NB4 (cell line): ENCODE measurements at places on chromosomes 5 and 9.
A peak's percentile ranks its signal among the peaks of the same experiment; 100 is the strongest.

DNA sequence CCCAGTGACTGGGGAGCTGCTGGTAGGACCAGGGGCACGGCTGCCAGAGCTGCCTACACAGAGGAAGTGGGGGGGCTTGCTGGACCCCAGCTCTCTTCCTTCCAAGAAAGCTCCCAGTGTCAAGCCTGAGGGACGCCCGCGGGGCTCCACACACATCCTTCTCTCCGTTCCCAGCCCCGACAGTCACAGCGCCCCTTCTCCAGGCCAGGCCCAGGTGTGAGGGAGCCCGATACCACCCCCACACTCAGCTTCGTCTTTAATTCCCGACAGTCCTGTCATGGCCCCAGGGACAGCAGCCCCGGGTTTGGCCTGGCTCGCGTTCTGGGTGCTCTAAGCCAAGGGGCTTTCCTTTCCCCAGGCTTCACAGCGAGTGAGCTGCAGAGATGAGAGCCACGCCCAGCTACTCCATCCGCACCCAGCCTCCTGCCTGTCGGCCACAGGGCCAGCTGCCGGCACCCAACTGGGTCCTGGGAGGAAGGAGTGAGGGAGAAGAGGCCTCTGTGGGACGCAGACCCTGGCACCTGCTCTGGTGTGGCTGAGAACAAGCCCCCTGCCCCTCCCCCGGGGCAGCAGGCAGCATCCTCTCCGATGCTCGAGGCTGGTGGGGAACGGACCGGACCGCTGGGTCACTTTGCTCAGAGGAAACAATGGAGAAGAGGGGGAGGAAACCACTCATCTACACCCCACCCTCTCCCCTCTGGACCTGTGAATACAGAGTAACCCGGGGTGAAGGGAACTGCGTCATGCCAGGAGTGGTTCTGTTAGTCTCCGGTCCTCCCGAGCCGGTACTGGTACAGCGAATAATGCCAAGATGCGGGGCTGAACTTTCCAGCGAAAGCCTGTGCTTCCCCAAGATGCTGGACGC lies 53.9 kb upstream of the PHYKPL start:
- DNase-seq = no peak

- DNase-seq = no peak
These were observed 68.8 kb downstream of the KCNT1 start for GRCh38 chr9:135770771-135771170.

GRCh38 chr5:151483647-151484046 lies 36.2 kb downstream of the SLC36A1 start:
- peak; percentile 91 for DNase-seq

- no peak for DNase-seq
These were observed 12.2 kb downstream of the VDAC1 start for GRCh38 chr5:133992429-133993155.

DNA sequence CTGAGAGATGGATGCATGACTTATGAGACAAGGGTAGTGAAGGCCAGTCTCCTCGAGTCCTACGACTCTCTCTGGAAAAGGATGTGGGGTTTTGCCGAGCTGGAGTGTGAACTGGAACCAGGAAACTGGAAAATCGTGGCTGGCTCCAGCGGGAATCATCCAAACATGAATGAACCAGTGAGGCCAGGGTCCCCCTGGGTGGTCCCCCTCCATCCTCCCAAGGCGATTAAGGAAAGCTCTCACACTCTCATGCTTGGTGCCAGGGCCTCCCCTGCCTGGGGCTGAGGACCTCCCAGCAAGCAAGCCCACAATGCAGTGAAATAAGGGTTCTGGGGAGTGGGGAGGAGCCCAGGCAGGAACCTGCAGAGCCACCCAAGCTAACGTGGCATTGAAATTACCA lies 9.6 kb upstream of the AMBP start:
- no peak for DNase-seq

DNA sequence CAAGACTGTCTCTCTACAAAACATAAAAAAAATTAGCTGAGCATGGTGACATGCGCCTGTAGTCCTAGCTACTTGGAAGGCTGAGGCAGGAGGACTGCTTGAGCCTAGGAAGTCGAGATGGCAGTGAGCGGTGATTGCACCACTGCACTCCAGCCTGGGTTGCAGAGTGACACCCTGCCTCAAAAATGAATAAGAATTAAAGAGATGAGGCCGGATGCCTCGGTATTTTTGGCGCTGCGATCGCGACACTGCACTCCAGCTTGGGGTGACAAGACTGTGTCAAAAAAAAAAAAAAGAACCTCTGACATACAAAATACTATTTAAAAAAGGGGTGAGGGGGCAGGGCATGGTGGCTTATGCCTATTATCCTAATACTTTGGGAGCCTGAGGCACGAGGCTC lies 7.3 kb downstream of the GPBP1 start:
- no peak for DNase-seq
